ENCODE measurements at places on chromosomes 6 and 20.

DNA sequence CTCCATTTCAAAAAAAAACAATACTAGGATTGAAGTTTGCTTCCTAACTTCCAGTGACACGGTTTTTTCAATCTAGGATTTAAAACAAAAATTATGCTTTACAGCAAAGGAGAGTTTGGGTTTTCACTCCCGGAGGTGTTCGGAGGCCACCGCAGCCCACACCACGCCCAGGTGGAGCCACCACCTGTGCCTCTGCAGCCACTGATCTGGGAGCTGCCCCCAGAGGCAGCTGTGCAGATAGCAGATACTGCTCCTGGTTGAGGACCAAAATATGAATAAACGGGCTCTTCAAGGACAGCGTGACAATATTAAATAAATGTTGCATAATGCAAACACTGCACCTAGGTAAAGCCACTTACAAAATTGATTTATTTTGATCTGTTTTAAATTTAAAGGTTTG, 30.2 kb downstream of the DLL1 start:
- peak; percentile 41 for DNase-seq

DNA sequence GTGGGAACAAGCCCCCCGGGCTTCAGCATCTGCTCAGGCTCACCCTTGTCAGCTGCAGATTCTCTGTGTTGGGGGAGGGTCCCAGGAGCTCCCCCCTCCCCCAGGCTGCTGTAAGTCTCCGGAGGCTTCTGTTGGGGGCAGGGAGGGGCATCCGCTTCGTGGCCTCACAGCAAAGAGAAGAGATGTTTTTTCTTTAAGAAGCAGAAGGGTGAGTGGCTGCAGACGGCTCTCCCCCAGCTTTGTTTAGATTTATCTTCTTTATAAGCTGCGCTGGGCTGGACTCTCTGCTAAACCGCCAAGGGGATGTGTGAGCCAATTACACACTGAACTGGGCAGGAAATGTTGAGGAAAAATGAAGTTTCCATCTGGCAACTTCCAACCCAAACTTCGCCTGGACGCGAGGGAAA, 48.7 kb upstream of the GATA5 start:
- no peak for DNase-seq

- no peak for DNase-seq
Observed at GRCh38 chr6:168789699-168790098, 348.7 kb downstream of the SMOC2 start.

GRCh38 chr6:119856136-119856535, 506.6 kb upstream of the MAN1A1 start:
- peak; percentile 15 for DNase-seq

DNA sequence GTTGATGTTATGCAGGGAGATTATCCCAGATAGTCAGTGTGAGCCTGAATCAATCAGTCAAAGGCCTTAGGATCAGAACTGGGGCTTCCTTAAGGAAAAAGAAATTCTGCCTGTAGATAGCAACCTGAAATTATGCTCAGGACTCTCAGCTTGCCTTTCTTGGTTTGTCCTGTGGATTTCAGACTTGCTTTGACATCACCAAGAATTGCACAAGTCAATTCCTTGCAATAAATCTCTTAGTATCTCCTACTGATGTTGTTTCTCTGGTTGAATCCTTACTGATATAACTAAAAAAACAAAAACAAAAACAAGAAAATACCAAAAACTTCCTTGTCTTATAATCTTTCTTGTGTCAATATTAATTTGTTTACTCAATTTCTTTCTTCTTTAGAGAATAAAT, 258.9 kb upstream of the TCF21 start:
- no peak for DNase-seq

GRCh38 chr6:143774347-143774746, 68.8 kb upstream of the LTV1 start:
- DNase-seq, result no peak

DNA sequence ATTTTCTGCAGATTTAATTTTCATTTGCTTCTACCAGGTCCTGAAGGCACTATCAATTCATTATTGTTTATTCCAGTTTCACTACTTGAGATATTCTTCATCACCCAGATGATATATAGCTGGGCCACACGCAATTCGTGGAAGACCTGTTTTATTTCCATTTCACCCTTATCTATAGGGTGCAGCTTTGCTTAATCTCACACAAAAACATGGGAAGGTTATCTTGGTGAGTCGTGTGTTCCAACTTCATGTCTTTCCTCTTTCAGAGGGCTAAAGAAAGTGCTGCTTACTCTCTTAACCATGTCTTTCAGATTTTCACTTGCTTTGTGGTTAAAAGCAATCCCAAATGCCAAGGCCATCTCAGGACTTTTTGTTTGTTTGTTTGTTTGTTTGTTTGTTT, 194.0 kb downstream of the SOD2 start:
- no peak for DNase-seq

GRCh38 chr6:74931558-74931957, 274.3 kb downstream of the COL12A1 start:
- peak; percentile 11 for DNase-seq

DNA sequence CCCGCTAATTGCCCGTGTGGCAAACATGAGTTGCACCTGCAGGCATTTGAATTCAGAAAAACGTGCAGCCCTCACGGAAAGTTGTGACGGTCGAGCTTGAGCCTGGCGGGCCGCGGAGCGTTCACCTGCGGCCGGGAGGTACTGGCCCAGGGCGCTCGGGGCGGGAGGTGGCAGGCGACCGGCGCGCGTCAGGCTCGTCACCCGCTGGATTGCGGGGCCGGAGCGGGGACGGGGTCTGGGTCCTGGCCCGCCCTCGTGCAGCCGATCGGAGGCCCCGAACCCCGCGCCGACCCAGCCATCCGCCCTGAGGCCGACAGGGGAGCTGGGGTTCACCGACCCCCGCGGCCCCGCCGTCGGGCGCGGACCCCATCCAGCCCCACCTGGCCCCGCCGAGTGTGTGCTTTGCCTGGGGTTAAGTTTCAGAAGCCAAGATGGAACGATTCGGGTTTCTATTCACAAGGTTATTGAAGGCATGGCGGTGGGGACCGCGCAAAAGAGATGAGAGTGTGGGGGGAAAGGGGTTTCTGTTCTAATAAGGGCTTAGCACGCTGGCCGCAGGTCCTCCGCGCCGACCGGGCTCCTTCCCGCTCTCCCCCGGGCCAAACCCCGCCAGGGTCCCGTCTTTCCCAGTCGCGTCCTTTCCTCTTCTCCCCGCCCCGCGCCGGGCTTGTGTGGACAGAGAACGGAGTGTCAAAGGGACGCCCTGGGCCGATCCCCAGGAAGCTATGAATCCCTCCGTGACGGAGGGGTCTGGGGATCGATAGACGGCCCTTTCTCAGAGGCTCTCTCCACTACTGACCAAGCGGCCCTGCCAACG, 1.6 kb upstream of the HEY2 start:
- DNase-seq, result peak; percentile 95

GRCh38 chr6:79301290-79301689, 66.8 kb upstream of the HMGN3 start:
- peak; percentile 92 for DNase-seq

- DNase-seq, result no peak
Observed at GRCh38 chr20:1272368-1273100, 6.4 kb downstream of the SNPH start.

GRCh38 chr6:56864171-56864616, 90.7 kb upstream of the BEND6 start:
- DNase-seq, result no peak

- DNase-seq, result peak; percentile 28
Observed at GRCh38 chr6:157962601-157963302, 18.9 kb upstream of the SYNJ2 start.

DNA sequence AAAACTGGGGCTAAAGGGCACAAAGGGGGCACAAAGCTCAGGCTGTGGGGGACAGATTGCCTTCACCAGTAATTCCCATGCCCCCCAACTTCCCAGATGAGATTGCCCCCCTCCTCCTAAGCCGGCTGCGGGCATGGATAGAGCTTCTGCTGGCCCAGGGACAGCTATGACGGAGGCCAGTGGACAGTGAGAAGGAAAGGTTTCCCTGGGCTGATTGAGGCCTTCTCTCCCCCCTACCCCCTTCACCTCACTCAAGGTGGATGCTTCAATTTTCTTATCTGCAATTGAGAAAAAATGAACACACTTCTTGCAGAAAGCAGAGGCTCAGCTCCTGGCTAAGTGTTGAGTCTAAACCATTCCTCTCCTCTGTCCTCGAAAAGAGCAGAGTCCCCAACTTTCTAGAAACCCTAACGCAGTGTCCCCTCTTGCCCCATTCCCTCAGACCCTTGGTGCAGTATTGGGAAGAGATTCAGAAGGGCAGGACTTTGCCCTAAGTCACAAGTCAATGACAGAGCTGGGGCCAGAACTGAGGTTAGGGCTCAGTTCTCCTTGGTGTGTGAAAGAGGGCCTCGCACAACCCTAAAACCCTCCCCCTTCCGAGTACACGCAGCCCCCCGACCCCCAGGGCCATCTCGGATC, 808 bp downstream of the SDC4 start:
- DNase-seq, result peak; percentile 20

All from trophoblast cell (in vitro differentiated cells and primary cell).